ENCODE measurements at places on chromosomes 16 and 17.

DNA sequence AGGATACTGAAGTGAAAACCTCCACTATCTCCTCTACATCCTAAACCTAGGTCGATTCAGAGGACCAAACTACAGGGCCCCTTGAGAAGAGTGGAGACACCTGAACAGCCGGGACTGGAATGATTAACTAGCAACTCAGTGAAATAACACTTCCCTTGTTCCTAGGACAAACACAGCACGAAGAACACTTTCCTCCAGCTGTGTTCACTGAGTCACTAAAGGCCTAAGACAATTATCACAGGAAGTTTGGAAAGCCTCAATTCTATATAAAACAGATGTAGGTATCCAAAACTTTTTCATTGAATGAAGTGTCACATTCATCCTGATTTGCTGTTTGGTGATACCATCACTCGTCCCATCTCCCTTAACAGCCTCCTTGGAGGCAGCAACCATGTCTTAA is 15.5 kb upstream of the CUEDC1 start:
- no peak for DNase-seq

- no peak for DNase-seq
Measured at GRCh38 chr17:7497636-7498035, 13.5 kb downstream of the POLR2A start.

DNA sequence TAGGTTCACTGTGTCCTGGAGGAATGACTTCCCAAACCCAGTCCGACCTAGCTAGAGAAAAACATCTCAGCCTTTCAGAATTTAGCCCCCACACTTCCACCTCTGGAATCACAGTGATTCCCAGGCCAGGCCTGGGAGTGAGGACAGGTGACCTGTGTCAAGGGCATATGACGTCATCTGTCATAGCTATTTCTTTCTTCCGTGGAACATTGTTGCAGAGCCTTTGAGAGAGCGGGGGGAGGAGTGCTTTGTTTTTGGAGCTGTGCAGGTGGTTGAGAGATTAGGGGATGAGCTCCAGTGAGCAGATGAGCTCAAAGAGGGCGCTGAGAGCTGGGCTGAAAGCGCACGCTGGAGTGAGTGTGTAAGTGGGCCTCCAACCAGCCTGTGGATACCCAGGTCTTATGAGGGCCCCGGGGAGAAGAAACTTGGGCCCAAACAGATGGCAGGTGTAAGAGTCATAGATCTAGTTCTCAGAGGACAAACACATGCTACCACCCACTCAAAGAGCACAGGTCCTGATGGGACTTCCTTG is 344.8 kb downstream of the SNX29 start:
- no peak for DNase-seq

- DNase-seq, result no peak
Measured at GRCh38 chr16:7422036-7422888, 89.6 kb downstream of the RBFOX1 start.

GRCh38 chr16:2325791-2326190 is 14.7 kb downstream of the ABCA3 start:
- no peak for DNase-seq

DNA sequence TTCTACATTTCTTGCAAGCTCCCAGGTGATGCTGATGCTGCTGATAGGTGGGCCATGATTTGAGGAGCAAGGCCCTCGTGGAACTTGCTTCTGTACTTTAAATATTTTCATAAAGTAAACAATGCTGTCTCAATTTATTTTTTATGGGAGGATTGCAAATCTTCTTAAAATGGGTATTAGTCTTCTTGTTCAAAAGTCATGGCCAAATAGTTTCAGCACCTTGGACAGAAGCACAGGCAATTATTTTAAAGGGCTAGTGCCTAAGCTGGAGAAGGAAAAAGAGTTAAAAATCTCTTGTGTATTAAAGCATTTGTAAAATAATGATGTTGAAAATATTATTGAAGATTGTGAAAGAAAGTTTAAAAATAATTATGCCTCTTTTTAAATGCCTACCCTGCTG is 50.5 kb downstream of the GPR139 start:
- DNase-seq, result no peak

DNA sequence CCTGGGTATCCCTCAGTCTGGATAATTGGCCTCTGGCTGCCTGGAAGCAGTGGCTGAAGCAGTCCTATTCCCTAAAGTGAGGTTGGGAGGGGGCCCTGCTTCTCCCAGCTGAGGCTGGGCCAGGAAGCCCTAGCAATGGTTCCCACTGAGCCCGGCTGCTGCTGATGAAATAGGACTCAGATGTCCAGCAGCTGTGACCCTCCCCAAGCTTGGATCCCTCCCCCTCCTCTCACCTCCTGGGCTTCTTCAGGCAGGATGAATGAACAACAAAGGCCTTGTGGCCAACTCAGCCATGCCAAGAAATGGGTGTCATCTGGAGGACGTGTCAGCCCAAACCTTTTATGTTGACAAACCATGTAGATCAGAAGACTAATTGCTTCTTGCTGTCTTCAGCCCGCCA is 42.0 kb downstream of the AXIN2 start:
- no peak for DNase-seq

DNA sequence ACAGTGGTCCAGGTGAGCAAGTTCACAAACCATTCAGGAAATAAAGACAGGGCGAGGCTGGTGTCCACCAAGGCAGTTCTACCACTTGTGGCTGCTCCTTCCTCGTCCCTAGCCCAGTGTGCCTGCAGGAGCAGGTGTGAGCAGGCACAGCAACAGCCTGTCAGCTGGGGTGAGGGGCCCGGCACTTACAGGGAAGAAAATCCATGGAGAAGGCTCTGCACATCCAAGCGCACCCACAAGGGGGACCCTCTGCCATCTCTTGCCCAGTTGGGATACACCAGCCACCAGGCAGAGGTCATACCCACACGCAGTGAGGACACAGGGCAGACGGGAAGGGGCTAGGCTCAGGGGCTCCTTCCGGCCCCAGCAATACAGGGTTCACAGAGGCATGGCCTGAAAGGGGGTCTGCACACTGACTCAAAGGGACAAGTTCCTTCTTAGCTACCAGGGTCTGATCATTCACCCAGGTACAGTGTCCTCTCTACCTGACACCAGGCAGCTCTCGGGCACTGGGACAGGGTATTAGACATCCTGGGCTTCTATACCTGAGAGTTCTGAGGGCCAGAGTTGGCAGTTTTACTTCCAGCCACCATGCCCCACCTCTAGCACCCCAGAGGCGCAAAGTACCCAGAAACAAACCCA is 27.0 kb downstream of the CDIP1 start:
- no peak for DNase-seq

- DNase-seq, result no peak
Measured at GRCh38 chr17:32569171-32570080, 82.6 kb downstream of the CDK5R1 start.

Data from activated CD4-positive, alpha-beta memory T cell treated with anti-CD3 and anti-CD28 coated beads, Interleukin-2, amount 10 ng/mL, durations not matched to agents 7 days and 5 days (primary cell).